Omental fat pad (tissue), 4 donors: ENCODE measurements at places on chromosomes 11 and 22. TPM values are rescaled to one million over a fixed set of nuclear protein-coding genes. Genes with fewer than 3 reads are reported as not detected.

Gene LRP4
- total RNA-seq: 4.1 TPM

Gene CDKN1C
- 144 TPM for total RNA-seq

Gene SELENOH
- 105 TPM for total RNA-seq

Gene SLN
- not detected for total RNA-seq

Gene CEP126
- 2.0 TPM for total RNA-seq

Gene OR10A2
- total RNA-seq: not detected

Gene ART1
- not detected for total RNA-seq

Gene IL17REL
- not detected for total RNA-seq

Gene HORMAD2
- not detected for total RNA-seq

Gene ANKK1
- total RNA-seq: not detected

Gene ZP1
- total RNA-seq: not detected

Gene RAG1
- 1.9 TPM for total RNA-seq

Gene PPFIBP2
- 16.3 TPM for total RNA-seq

Gene OR52A1
- total RNA-seq: not detected

Gene MEN1
- 20.2 TPM for total RNA-seq

Gene P2RX6
- total RNA-seq: 1.9 TPM

Gene ZPR1
- 61.4 TPM for total RNA-seq

Gene C22orf15
- total RNA-seq: not detected

Gene CHRDL2
- total RNA-seq: 0.28 TPM

Gene TBX1
- total RNA-seq: not detected

Gene SLC22A12
- not detected for total RNA-seq

Gene CDON
- 159 TPM for total RNA-seq

Gene MIAT
- 2.3 TPM for total RNA-seq

Gene C11orf97
- total RNA-seq: not detected

Gene GAL
- not detected for total RNA-seq

Gene OR8D1
- total RNA-seq: not detected

Gene RBM4
- 69.8 TPM for total RNA-seq

Gene PICK1
- 43.0 TPM for total RNA-seq

Gene APOBEC3G
- 7.1 TPM for total RNA-seq

Gene PKDREJ
- 0.09 TPM for total RNA-seq

Gene BET1L
- 28.6 TPM for total RNA-seq

Gene PIH1D2
- total RNA-seq: not detected

Gene ISX
- total RNA-seq: not detected

Gene IGSF22
- not detected for total RNA-seq

Gene SYT13
- total RNA-seq: not detected

Gene UBQLNL
- total RNA-seq: 1.7 TPM

Gene F2
- not detected for total RNA-seq

Gene P2RY6
- 2.3 TPM for total RNA-seq

Gene SMTNL1
- not detected for total RNA-seq

Gene GP1BB
- total RNA-seq: 0.88 TPM

Gene E2F8
- total RNA-seq: 0.60 TPM
